Glomerular endothelial cell (primary cell): ENCODE measurements at places on chromosomes 12 and 14.

GRCh38 chr14:99971941-99972747 lies 93.1 kb upstream of the EVL start:
- no peak for DNase-seq

DNA sequence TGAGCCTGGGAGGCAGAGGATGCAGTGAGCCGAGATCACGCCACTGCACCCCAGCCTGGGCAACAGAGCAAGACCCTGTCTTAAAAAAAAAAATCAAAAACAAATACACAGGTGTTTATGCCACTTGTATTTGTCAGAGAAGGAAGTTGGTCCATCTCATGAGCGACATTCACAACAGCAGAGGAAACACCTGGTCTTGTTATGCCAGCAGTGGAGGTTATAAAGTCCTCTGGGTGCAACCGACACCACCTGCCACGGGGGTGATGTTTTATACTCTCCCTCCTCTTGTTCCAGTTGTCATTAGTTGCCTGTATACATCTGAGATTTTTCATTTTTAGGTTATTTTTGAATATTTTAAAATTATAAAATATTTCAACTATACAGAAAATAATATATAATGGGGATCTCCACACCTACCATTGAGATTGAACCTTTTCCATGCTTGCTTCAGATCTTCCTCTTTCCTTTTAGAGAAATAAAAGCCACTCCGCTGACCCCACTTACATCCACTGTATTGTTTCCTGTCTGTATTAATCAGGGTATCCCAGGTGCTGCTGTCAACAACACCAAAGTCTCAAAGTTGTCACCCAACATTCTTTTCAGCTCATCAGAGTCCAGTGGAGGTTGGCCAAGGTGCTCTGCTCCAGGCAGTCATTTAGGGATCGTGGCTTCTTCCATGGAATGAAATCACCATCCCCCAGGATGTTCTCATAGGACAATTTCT lies 65.1 kb downstream of the RNFT2 start:
- no peak for DNase-seq

GRCh38 chr12:91106283-91106682 lies 5.0 kb downstream of the LUM start:
- DNase-seq, result no peak

GRCh38 chr12:2035431-2036055 lies 17.2 kb upstream of the CACNA1C start:
- no peak for DNase-seq

DNA sequence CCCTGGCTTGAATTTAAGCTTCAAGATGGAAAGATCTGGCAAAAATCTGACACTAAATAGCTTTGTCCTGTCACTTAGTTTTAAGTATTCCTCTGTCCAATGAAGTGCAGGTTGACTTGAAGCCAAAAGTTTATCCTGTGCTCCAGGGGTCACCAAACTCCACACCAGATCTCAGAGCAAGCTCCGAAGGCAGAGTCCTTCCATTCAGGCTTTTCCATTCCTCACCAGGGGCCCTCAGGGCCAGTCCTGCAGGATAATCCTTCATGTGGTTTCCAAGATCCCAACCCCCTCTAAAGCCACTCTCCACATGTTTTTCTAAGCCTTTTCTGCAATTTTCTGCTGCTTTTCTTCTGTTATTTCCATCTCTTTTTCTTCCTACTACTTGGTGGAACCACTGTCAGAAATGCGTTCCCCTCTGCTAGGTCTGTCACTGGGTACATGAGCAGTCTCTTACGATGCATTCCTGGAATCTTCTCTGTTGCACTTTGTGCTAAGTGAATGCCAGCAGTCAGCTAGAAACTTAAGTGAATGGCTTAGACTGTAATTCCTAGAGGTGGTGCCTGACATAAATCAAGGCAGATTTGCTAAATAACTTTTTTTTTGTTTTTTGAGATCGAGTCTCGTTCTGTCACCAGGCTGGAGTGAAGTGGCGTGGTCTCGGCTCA lies 251.4 kb downstream of the MSRB3 start:
- no peak for DNase-seq

- DNase-seq, result no peak
These were observed 18.6 kb upstream of the DCAF5 start for GRCh38 chr14:69171569-69171968.

DNA sequence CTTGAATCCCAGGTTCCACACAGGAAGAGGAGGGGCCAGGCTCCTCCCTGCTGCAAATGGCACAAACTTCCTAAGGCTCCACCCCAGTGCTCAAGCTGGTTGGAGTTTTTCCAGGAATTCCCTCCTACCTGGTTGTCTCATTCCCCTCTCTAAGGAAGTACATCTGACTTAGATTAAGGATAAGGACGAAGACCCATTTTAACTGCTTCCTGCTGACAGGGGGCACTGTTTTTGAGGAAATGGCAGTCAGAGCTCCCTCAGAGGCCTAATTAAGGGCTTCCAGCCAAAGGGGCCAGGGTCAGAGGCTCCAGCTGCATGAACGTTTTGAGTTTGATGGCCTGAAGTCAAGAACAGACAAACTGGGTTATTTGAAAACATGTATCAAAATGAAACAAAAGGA lies 1084.7 kb downstream of the SLC6A15 start:
- DNase-seq, result no peak

GRCh38 chr14:98622208-98623051 lies 649.6 kb downstream of the BCL11B start:
- DNase-seq, result no peak

GRCh38 chr12:53980802-53981496 lies 4.0 kb upstream of the HOXC10 start:
- DNase-seq, result no peak

GRCh38 chr14:24300326-24300980 lies 803 bp downstream of the NOP9 start:
- DNase-seq, result no peak
